ENCODE measurements at places on chromosomes 1 and 21.
A peak's percentile ranks its signal among the peaks of the same experiment; 100 is the strongest.

DNA sequence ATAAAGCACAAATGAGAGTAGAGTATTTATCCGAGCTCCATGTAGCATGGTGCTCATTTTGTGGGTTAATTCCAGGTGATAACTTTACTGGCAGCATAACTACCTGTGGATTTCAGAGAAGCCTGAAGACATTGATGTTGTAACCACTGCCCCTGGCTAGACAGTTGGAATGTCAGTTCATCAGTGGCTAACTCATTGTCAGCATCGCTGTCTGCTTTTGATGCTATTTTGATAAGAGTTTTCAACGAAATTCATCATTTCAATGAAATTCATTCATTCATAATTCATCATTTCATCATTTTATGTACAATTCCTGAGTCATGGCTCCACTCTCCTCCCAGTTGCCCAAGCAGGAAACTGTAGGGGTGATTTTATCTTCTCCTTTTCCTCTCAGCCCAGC is 34.4 kb downstream of the HSD3B1 start:
- no peak for DNase-seq

DNA sequence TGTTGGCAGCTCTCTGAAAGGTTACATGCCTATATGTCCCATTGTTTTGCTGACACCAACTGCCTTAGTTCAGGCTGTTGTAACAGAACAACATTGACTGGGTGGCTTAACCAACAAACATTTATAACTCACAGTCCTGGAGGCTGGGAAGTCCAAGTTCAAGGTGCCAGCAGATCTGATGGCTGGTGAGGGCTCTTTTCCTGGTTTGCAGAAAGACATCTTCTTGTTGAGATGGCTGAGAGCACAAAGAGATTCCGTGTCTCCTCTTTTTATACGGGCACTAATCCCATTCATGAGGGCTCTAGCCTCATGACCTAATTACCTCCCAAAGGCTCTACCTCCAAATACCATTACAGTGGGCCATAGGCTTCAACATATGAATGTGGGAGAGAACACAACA is 10.2 kb upstream of the STMN1 start:
- DNase-seq, result no peak

DNA sequence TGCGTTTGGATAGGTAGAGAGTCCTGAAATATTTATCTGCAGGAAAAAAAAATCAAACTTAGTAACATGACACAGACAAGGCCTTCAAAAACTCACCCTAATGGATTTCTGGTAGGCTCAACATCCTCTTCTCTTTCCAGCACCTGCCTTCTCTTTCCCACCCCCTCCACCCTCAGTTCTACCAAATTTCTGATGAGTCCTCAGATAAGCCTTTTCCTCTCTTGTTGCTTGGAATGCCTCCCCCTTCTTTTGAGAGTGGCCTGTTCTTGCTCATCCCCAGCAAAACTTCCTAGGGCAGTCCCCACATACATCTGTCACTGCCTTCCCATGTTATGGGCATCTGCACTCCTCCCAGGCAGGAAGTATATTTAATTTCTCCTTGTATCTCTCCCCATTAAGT is 7.6 kb upstream of the LBR start:
- DNase-seq, result no peak

GRCh38 chr1:29679316-29679715 is 443.0 kb downstream of the PTPRU start:
- DNase-seq, result no peak

DNA sequence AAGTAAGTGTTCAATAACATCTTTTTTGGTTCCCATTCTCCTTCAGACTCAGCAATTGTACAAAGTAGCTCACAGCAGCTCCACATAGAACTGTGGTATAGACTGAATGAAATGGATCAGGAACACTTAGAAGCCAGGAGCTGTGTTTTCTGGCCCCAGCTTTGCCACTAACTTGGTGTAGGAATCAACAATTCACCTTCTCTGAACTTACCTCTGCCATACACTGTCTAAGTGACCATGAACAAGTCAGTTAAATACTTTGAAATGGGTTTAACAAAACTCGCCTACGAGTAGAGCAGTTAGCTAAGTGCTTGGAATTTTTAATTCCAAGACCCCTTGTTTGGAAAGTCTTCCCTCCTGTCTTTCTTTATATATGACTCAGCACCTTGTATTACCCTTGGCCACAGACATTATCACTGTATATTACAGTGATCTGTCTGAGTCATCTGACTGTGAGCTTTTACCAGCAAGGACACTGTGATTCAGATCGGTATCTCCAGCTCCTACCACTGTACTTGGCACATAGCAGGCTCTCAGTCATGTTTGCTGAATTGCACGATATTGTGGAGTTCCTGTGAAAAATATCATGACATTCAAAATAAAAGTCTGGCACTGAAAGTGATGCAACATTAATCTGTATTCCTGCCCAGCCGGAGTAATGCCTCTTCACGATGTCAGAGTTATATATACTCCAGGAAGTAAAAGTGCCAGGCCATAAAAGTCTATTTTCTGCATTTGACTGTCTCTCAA is 101.7 kb upstream of the BEND5 start:
- DNase-seq, result no peak

GRCh38 chr1:107181253-107181969 is 40.6 kb downstream of the NTNG1 start:
- DNase-seq, result no peak

GRCh38 chr1:18064534-18064933 is 43.1 kb upstream of the IGSF21 start:
- no peak for DNase-seq

DNA sequence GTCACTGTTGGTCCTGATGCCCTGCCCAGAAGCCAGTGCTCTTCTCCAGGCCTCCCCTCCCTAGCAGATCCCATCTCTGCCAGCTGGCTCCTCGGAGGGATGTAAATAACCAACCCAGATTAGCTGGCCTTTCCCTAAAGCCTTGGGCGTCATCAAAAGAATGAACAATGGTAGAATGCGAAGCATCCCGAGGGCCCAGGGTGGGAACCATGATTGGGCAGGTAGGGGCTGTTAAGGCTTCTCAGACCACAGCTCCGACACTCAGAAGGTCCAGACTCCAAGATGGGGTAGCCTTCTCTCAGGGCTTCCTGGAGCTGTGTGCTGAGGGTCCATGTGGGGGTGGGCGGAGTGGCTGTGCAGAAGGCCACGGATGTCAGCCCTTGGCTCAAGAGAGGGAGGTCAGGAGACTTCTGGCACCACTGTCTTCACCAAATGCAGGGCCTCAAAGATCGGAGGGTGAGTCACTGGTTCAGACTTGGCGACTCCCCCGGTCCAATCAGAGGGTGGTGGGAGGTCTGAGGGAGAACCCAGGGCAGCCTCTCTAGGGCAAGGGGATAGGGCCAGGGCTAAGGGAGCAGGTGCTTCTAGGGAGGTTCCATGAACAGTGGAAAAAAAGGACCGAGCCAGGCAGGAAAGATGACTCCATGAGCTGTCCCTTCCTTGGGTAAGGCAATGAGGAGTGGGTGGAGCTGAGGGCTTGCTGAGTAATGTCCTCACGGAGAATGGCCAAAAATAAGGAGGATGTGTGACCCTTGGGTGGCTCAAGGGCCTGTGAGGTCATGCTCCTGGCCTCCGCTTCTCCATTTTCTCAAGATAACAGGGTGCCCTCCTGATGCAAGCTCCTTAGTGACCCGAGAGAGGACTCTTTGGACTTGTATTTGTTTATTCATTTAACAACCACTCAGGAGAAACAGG is 58.4 kb upstream of the EPS8L3 start:
- DNase-seq, result no peak

DNA sequence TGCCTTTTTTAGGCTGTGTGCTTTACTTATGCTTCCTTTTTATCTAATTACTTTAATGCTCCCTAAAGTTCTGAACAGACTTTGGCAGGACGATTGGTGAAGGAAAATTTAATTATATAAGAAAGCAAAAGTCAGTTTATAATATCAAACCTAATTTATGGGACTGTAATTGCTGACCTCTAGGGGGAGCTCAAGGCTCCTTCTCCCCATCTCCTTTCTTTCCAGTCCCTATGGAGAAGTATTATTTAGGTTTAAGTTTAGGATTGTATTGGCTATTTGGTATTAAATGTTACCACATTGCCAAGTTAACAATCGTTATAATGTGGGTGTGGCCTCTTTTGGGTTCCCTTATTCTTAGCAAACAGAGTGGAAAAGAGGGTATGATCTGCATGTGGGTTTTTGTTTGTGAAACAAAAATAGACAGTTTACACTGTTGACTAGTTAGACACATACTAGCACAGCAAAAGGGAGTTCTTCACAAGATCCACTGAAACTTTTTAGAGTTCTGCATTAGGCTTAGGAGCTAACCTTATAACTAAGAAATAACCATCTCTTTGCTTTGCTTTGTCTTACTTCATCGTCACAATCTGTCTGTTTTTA is 48.2 kb upstream of the TNFSF4 start:
- no peak for DNase-seq

GRCh38 chr1:38394303-38394702 is 347.7 kb upstream of the POU3F1 start:
- DNase-seq, result no peak

DNA sequence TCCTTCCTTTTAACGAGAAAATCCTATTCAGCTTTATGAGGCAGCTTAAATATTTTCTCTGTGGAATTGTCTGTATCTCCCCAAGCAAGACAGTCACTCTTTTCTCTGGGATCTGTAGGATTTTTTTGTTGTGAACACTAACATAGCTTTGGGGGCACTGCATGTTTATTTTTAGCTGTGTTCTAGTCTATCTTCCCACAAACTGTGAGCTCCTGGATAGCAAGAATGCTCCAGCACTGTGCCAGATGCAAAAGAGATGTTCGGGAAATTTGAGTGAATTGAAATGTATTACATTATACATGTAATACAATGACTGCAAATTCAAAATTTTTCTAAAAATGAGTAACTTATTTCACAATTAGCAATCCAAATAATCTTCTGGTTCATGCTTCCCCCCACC is 282.2 kb downstream of the PLPP3 start:
- DNase-seq, result no peak

- DNase-seq, result no peak
Observed at GRCh38 chr1:203127666-203128430, at the start of gene ADORA1. TSS of gene ADORA1 (plus strand) at chr1:203127726. CDS start at chr1:203128842, 1,116 bp downstream.

DNA sequence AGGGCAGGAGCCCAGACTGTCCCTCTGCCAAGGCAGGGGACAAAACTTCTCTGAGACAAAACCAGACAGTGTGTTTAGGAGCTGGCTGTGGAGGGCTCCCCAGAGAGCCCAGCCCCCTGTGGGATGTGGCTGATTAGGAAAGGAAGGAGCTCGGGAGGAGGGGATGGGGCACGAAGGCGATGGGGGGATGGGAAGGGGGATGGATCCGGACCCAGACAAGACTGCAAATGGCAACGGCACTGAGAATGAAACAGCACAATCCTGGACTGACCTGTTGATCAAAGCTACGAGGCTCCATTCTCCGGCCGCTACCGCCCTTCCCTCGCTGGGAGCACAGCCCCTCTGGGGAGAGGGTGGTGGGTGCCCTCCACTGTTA is 33.1 kb downstream of the FOXO6 start:
- DNase-seq, result no peak

- no peak for DNase-seq
Observed at GRCh38 chr1:51575406-51576084, 41.3 kb upstream of the OSBPL9 start.

- DNase-seq, result no peak
Observed at GRCh38 chr1:995665-996633, 3.9 kb downstream of the HES4 start.

DNA sequence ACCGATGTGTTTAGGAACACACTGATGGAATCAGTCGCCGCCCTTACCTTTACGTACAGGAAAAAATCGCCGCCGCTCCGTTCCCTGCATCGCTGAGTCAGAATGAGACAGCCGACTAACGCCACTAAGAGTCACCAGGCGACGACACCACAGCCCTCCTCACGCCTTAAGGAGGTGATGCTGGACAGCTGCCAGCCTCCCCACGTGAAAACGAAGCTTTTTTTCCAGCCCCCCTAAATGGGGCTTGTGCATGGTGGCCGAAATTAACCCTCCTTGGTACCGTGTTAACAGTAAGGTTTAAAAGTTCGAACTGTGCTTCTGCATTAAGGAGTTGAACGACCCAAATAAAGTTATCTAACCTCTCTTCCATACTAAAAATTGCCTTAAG is 511 bp downstream of the DNTTIP2 start:
- DNase-seq, result peak; percentile 29

DNA sequence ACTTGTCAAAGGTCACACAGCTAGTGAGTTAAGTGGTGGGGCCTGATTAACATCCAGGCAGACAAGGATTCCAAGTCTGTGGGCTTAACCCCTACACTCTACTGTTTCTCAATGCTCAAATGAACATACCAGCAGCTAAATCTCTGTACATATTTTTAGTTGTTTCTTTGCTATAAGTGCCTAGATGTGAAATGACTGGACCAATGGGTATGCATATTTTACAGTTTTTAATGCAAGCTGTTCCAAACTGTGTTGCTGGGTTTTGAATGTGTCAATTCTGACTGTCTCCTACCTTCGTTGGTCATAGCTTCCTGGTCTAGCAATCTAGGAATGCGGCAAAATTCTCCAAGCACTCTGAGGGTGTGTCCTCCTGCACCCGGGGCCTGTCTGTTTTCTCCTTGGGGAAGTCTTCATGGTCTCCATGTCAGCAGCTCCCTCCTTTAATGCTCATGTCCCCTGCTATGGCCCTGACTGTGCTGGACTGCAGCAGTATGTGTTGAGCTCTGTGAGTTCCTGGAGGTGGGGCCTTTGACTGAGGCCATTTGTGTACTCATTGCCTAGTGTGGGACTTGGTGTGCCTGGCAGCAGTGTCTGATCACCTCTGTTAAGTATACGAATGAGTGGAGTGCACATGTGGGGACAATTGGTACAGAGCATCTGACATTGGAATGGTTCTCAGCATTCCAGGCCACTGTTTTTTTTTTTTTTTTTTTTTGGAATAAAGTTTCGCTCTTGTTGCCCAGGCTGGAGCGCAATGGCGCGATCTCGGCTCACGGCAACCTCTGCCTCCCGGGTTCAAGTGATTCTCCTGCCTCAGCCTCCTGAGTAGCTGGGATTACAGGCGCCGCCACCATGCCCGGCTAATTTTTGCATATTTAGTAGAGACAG is 72.9 kb upstream of the SLC2A1 start:
- DNase-seq, result no peak

DNA sequence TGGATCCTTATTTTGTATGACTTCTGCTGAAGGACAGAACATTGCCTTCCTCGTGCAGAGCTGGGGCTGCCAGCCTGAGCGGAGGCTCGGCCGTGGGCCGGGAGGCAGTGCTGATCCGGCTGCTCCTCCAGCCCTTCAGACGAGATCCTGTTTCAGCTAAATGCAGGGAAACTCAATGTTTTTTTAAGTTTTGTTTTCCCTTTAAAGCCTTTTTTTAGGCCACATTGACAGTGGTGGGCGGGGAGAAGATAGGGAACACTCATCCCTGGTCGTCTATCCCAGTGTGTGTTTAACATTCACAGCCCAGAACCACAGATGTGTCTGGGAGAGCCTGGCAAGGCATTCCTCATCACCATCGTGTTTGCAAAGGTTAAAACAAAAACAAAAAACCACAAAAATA is 27.5 kb upstream of the KDM4A start:
- no peak for DNase-seq

GRCh38 chr1:107776900-107777663 is 187.9 kb downstream of the VAV3 start:
- no peak for DNase-seq

GRCh38 chr1:108208724-108209446 is 8.7 kb upstream of the SLC25A24 start:
- DNase-seq, result no peak

- DNase-seq, result no peak
Observed at GRCh38 chr1:62111084-62111483, 83.6 kb upstream of the L1TD1 start.

All from activated naive CD4-positive, alpha-beta T cell (primary cell).